Esophagus squamous epithelium (tissue), 5 donors: ENCODE measurements at places on chromosomes 2 and 18. TPM values are rescaled to one million over a fixed set of nuclear protein-coding genes. Genes with fewer than 3 reads are reported as not detected.

CNGA3 gene
- total RNA-seq, result 0.48 TPM

CDK15 gene
- not detected for total RNA-seq

LGALSL gene
- total RNA-seq, result 17.5 TPM

STARD6 gene
- not detected for total RNA-seq

CLEC4F gene
- not detected for total RNA-seq

ZDBF2 gene
- total RNA-seq, result 5.9 TPM

ZSWIM2 gene
- not detected for total RNA-seq

C2orf92 gene
- total RNA-seq, result 2.5 TPM
